Hematopoietic multipotent progenitor cell (in vitro differentiated cells): ENCODE measurements at places on chromosomes 2 and 18. TPM values are rescaled to one million over a fixed set of nuclear protein-coding genes. Genes with fewer than 3 reads are reported as not detected.
A peak's percentile ranks its signal among the peaks of the same experiment; 100 is the strongest.

The ZNF514 gene
- 15.6 TPM for total RNA-seq

The SERPINB12 gene
- total RNA-seq = not detected

The SYT4 gene
- under 0.01 TPM for total RNA-seq

- no peak for DNase-seq
These were observed 1.8 kb downstream of the RNF138 start for GRCh38 chr18:32093523-32093922.

DNA sequence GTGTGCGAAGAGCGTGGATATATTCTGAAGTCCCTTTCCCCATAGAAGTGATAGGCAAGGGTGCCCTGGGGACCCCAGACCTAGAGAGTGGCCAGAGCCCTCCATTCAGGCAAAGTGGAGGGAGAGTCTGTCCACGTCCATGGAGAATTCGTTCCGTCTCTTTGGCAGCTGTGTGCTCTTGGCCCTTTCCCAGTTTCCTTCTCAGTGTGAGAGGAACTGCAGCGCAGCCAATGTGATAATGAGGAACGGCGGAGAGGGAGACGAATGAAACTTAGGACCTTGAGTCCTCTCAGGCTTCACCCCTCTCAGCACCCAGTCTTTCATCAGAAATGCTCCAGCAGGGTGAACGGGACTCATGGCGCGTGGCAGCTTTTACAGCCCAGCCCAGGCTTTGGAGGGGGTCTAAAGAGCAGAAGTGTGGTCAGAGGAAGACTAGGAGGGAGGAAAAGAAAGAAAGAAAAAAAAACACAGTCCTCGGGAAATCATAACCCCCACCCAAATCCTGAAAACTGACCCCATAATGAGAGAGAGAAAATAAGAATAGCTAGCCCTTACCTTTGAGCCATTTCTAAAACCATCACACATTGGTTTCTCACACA is 95.0 kb upstream of the RIOK3 start:
- no peak for DNase-seq

DNA sequence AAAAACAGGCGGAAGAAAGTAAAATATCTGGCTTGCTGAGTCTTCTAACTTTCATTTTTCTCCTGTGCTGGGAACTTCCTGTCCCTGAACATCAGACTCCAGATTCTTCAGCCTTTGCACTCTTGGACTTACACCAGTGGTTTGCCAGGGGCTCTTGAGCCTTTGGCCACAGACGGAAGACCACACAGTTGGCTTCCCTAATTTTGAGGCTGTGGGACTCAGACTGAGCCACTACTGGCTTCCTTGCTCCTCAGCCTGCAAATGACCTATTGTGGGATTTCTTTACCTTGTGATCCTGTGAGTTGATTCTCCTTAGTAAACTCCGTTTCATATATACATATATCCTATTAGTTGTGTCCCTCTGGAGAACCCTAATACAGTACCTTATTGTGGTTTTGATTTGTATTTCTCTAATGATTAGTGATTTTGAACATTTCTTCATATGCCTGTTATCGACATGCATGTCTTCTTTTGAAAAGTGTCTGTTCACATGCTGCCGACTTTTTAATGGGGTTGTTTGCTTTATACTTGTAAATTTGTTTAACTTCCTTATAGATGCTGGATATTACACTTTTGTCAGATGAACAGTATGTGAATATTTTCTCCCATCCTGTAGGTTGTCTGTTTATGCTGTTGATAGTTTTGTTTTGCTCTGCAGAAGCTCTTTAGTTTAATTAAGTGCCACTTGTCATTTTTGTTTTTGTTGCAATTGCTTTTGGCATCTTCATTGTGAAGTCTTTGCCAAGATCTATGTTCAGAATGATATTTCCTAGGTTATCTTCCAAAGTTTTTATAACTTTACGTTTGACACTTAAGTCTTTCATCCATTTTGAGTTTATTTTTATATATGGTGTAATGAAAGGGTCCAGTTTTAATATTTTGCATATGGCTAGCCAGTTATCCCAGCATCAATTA is 348.8 kb upstream of the SETBP1 start:
- DNase-seq = no peak

DNA sequence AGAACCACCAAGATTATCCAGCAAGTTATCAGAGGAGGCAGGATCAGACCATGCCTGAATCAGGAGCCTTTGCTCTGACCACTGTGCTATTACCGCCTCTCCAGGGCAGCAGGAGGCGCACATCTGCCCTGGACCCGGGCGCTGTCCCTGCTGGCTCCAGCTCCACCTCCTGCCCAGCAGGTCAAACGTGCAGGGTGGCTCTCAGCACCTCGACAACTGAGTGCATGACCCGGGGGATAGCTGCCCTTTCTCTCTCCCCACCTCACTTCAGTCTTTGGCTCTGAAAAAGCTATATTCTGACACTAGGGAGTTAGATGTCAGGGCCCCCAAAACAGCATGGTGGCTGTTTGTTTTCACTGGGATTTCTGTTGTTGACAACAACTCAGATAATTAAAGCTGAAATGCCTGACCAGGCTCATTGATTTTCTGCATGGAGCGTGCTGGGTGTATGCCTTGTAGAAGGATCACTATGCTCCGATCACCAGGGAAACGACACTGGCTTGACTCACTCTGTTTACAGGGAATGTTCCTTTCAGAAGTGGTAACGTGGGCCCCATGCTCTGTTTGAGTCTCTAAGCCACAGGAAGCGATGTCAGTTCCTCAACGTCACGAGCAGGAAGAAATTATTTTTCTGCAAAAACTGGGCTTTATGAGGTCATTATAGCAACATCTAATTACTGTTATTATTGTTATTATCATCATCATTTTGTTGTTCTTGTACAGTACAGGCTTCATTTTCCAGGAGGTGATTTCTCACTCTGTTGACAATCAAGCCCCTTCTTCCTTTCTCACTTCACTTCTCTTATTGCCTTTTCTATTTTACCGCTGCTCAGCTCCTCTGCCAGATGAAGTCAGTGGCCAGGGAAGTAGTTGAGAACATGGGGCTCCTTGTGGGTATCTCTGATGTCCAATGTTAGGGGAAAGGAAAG is 125.6 kb downstream of the PLB1 start:
- DNase-seq = peak; percentile 95

GRCh38 chr2:205885492-205886099 is 200.4 kb downstream of the INO80D start:
- peak; percentile 74 for DNase-seq

DNA sequence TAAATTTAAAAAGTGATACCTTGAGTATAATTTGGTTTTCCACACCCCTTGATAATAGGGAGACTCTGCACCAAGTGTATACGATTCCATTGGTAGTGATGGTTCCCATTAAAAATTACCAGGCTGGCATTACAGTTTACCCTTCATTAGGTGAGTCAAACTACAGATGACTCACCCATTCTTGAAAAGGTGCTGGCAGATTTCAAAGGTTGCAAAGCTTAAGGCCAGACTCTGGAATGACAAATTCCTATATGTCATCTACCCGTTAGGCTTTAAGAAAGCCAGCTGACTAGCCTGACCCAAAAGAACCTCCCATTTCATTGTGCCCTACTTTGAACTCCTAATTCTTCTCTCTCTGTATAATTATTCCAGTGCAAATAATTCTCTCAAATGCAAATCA is 124.4 kb downstream of the LRRTM4 start:
- DNase-seq = no peak

DNA sequence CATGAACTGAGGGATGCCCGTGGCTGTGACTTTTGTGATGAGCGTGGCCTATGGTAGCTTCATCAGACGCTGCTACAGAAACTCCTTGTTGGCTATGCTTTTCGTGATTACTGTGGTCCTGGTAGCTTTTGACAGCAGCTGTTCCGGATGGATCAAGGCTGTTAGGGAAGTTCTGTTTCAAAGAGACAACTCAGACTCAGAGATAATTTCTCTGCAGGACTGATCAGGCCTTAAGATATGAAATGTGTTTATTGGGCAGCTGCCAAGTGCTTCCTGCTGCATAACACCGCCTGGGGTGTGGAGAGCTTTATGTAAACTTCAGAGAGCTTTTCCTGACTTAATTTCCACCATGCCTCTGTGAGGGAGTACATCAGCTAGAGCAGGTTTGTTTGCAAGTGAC is 243.8 kb downstream of the TSN start:
- peak; percentile 65 for DNase-seq

DNA sequence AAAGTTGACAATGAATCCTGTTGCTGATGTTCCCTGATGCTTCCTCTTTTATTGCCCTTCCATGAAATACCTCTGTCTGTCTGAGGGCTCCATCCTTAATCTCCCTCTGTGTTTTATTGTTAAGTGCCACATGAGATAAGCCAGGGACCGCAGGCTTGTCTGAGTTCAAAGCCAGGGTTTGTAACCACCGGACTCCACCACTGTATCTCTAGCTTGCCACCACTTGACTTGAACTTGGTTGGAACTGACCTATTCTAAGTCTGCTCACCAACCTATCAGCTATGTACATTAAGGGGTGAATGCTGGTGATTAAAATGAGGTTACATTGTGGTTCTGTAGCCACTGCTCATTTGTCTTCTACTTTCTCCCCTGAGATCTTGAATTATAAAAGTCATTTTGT is 328.5 kb upstream of the ZEB2 start:
- DNase-seq = peak; percentile 10

- no peak for DNase-seq
These were observed 15.1 kb upstream of the LMAN1 start for GRCh38 chr18:59374128-59374527.
